ENCODE measurements at places on chromosomes 4 and X.

DNA sequence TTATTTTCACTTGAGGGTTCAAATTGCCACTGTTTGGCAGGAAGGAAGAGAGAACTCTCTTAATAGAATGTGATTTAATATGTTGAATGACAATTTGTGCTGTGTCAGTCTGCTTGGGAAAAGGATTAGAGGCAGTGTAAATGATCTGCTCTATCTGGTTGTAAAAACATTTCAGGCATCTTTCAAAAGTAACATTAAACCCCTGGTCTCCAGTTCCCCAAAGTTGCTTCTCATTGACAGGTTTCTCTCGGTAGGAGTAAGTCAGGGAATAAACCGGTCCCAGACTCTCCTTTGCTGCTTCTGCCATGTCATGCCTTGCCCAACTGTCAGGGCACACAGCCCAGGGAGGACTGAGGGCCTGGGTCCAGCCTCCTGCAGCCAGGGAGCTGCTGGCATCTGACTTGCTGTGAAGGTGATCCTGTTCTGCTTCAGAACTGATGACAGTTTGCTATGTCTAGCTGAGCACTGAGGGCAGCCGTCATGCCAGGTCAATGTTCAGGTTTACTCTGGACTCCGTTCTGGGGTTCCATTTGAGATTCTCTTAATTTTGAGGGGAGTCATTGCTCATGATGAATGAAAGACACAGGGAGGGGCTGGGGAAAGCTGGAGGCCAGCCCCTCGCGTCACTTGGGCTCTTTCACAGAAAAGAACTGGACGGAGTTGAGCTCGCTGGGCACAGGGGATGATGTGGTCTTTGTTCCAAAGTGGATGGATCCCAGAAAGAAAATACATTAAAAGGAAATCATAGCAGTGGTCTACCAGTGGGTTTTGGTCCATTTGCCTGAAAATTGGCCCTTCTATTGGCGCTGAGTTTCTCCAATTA, 312.4 kb downstream of the ARHGAP10 start:
- no peak overlapping the region for H3K4me3 ChIP-seq
- H3K27me3 ChIP-seq, result peaks cover 3% of the 10 kb centered on the region
- DNase-seq, result no peak
- H3K36me3 ChIP-seq, result no peaks in the 10 kb centered on the region
- H3K4me1 ChIP-seq, result peaks cover 4% of the 10 kb centered on the region

- no peaks in the 10 kb centered on the region for H3K27me3 ChIP-seq
- no peak overlapping the region for H3K27ac ChIP-seq
- no peaks in the 10 kb centered on the region for H3K36me3 ChIP-seq
These were observed 172.3 kb upstream of the RPS6KA3 start for GRCh38 chrX:20438871-20439526.

GRCh38 chr4:105878668-105879067, 16.6 kb upstream of the NPNT start:
- no peak overlapping the region for H3K4me3 ChIP-seq
- no peaks in the 10 kb centered on the region for H3K4me1 ChIP-seq
- H3K27ac ChIP-seq, result no peak overlapping the region
- H3K36me3 ChIP-seq, result no peaks in the 10 kb centered on the region

DNA sequence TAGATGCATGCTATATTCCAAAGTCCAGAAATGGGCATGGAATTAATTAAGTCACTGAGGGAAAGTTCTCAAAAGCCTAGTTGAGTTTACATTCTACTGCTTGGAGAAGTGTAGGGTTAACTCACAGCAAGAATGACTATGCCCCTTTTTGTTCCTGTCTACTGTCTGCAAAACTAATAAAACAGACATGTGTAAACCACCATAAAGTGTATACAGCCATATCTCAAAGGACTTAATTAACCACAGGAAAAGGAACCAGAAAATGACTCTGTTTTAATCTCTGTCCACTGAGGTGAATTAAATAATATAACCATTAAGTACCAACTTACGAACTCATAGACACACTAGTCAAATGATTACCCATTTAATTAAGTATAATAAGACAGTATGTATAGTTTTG, 84.9 kb downstream of the PRDM5 start:
- H3K36me3 ChIP-seq, result no peaks in the 10 kb centered on the region
- no peaks in the 10 kb centered on the region for H3K4me1 ChIP-seq
- H3K27me3 ChIP-seq, result no peaks in the 10 kb centered on the region
- no peak overlapping the region for H3K4me3 ChIP-seq
- H3K27ac ChIP-seq, result no peak overlapping the region

DNA sequence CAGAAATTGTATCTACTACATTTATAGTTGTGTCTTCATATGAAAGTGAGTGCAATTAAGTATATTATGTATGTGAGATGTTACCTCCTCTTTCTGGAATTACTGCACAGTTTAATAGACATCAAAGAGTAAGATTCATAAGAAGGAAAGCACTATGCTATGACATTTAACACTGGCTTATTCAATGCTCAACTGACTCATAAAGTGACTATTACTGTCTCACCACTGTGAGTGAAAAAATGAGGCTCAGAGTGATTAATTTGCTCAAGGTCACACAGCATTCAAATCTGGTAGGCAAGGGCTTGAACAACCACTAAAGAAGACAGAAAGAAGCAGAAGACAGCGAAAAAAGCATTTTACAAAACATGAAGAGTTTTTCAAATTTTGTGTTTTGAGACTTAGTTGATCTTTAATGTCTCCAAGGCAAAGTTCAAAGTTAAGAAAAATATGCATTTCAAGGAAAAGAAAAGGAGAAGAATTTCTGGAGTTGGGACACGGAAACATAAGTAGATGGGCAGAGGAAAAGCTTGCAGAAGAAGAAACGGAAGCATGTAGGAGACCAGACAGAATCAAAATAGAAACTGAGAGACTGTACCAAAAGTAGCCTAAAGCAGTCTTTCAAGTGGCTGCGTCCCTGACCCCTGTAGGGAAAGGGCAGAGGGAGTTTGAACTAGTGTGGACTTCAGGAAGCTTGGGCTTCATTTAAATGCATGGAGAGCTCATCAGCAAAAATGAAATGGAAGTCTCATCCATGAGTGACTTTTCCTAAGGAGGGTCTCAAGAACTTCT, 66.3 kb downstream of the KCNIP4 start:
- no peaks in the 10 kb centered on the region for H3K4me1 ChIP-seq
- H3K27me3 ChIP-seq, result no peaks in the 10 kb centered on the region

GRCh38 chr4:105698607-105699006, 9.9 kb downstream of the INTS12 start:
- H3K36me3 ChIP-seq, result peaks cover 22% of the 10 kb centered on the region
- no peak for DNase-seq
- peaks cover 3% of the 10 kb centered on the region for H3K4me1 ChIP-seq
- no peaks in the 10 kb centered on the region for H3K27me3 ChIP-seq

DNA sequence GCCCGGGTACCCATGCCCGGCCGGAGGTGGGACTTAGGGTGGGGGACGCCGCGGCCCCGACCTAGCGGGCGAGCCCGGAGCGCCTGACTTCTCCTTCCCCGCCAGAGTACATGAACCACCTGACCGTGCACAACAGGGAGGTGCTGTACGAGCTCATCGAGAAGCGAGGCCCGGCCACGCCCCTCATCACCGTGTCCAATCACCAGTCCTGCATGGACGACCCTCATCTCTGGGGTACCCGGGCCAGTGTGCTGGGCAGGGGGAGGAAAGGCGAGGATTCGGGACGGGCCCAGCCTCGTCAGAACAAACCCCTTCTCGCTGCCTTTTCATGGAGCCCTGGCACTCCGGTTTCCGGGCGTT, 622 bp downstream of the TAFAZZIN start:
- no peaks in the 10 kb centered on the region for H3K27me3 ChIP-seq
- peak overlapping the region; percentile 81 for H3K4me3 ChIP-seq
- H3K36me3 ChIP-seq, result peaks cover 6% of the 10 kb centered on the region
- H3K4me1 ChIP-seq, result peaks cover 17% of the 10 kb centered on the region
- no peak overlapping the region for H3K27ac ChIP-seq

DNA sequence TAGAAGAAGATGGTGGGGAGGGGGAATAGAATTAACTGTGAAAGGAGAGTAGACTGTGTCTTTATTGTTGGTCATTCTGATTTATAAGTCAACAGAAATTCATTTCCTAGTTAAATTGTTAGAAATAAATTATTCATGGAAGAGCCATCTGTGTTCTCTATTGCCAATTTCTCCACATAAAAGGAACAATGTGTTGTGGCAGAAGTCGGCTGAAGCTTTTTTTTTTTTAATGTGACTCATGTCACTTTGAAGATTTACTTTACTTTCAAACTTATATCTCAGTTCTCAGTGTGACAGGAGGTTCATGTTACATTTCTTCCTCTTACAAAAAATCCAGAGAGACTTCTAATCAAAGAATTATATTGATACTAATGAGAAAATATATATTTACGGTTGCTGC, 60.5 kb downstream of the CPE start:
- no peaks in the 10 kb centered on the region for H3K36me3 ChIP-seq
- peaks cover 1% of the 10 kb centered on the region for H3K27me3 ChIP-seq
- H3K27ac ChIP-seq, result no peak overlapping the region
- H3K4me1 ChIP-seq, result no peaks in the 10 kb centered on the region
- no peak overlapping the region for H3K4me3 ChIP-seq

DNA sequence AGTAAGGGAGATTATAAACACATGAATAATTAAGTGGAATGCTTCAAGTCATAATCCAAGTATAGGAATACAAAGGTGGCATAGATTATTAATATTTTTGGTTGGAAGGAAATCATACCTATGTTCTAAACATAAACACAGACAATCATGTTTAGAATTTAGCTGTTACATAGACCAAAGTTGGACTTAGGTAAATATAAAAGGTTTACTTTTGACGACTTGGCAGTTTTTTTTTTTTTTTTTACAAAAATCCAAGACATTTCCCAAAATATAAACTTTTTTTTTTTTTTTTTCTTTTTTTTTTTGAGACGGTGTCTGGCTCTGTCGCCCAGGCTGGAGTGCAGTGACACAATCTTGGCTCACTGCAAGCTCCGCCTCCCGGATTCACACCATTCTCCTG, 3.5 kb upstream of the N4BP2 start:
- no peak overlapping the region for H3K4me3 ChIP-seq
- no peaks in the 10 kb centered on the region for H3K36me3 ChIP-seq
- no peak overlapping the region for H3K27ac ChIP-seq
- no peak for DNase-seq
- H3K27me3 ChIP-seq, result no peaks in the 10 kb centered on the region

GRCh38 chr4:6123976-6124375, 76.4 kb downstream of the JAKMIP1 start:
- no peak for DNase-seq
- no peaks in the 10 kb centered on the region for H3K27me3 ChIP-seq
- H3K27ac ChIP-seq, result no peak overlapping the region
- H3K4me1 ChIP-seq, result no peaks in the 10 kb centered on the region

Data from memory B cell (primary cell).